Non-pigmented ciliary epithelial cell (primary cell): ENCODE measurements at places on chromosomes 7 and 10.

DNA sequence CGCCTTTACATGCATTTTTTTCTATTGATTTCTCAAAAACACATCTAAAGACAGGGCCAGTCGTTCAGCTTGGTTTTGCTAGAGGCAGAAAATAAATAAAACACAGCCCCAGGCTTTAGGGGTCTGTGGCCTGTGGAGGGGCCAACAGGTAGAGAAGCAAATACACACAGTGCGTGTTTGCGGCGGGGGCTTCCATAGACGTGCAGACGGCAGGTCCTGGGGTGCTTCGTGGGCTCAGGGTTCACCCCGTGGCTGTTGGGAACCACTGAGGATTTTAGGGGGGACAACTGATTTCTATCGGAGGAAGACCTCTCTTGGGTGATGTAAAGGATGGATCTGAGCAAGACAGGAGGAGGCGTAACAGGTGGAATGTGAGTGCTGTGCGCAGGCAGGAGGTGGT, 445.7 kb upstream of the FOXK1 start:
- no peak for DNase-seq

DNA sequence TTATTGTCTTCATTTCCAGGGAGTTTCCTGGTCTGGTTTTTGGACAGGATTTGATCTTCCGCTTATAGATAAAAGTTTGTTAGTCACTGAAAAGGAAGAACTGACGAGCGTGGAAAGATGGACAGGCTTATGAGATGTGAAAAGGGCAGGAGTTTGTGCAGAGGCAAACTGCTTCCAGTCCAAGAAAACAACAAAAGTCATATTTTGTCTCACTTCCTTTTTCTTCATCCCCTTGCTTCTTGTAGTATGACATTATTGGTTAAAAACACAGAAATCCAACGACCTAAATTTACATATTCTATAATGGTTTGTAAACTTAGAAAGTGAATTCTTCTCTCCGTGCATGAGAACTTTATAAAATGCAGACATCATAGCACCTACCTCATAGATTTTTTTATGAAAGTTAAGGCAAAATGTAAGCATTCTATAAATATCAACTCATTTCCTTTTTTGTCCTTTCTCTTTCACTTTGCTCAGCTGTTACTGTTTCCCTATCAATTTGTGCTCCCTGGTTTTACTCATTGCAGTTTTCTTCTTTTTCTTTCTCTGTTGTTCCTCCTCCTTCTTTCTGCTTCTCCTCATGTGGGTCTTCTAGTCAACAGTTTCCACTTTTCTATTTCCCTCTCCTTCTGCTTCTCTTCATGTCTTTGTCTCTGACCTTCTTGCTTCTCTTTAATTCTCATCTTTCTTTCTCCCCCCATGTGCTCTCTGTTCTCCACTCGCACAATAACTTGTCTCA, 370.2 kb downstream of the ARL4A start:
- no peak for DNase-seq

DNA sequence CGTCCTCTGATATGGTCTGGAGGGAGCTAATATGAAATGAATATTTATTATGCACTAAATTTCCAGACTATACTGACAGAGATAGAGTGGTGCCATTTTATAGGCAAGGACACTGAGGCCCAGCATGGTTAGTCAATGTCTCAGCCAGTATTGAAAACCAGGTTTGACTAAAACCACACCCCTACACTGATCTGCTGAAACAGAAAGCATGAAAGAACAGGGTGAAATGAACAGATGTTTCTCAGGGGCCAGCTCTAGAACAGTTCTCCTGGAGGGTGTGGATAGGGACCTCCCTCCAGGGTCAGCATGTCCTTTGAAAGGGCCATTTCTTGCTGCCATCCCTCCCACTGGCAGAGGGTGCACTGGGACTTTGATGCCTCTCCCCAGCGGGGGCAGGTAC, 700.5 kb downstream of the GRID1 start:
- no peak for DNase-seq

DNA sequence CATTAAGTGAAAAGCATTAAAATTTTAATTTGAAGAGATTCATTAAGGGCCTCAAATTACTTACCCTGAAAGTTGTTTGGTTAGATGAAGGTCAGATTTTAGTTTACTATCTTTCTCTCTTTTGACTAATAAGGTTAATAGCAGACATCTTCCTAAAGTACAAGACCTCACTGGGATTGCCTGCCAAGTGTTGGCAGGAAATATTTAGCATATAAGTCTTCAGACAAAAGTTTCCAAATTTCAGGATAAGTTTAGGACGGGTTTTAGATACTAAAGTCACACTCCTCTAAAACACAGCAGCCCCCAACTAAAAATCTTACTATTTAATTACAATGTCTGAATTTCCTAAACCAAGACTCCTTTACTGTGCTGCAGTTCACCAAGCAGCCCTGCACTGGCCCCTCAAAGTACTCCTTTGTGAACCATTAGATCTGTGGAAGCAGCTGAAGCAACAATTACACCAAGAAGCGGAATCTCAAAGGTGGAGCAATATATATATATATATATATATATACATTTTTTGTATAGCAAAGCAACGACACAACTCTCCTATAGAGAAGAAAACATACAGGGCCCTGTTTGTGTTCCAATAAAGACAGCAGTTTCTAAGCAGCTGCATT, 91.2 kb upstream of the KCNIP2 start:
- no peak for DNase-seq

DNA sequence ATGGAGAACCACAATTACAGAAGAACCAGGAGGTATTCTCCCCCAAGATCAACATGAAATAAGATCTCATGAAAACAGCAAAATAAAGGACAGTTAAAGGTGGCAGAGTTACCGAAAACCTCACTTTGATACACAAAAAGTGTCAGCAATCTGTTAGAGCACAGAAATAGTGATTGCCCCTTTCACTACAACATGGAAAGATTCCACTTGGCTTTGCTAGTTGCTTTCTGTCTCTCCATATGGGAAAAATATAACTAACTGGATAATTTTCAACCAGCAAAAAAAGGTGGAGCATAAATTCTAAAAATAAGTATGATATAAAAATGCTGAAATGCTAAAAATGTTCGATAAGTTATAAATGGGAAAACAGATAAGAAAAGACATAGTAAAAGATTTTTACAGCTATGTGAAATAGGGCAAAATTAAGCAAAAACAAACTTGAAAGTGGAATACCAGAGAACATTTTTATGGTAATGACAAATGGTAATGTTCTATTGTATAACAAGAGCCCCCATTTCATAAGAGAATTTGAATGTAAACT, 90.2 kb downstream of the GPR85 start:
- no peak for DNase-seq

DNA sequence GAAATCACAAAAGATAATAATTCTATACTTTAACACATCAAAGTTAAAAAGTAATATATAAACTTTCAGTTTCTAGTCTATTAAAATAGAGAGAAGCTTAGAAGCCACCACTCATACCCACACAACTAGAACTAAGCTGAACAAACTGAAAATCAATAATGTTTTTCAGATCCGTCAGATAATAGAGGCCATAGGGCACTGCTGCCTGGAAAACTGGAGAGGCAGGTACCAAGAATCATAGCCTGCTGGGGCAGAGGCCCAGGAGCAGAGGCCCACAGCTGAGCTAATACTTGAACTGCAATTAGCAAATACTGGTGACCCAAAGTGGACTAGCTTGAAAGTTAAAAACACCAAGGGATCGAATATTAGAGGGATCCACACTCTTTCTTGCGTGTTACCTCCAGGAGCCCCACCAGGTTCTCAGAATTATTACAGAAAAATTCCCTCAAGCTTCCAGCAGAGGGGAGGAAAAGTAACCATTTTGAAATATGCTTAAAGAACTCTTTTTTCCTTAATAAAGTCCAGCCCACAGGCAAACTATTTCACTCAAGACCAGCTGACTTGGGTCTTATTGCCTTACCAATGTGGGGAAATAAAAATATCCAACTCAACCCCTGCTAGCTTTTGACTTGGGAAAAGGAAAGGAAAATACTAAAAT, 774.1 kb upstream of the IGFBP3 start:
- no peak for DNase-seq

DNA sequence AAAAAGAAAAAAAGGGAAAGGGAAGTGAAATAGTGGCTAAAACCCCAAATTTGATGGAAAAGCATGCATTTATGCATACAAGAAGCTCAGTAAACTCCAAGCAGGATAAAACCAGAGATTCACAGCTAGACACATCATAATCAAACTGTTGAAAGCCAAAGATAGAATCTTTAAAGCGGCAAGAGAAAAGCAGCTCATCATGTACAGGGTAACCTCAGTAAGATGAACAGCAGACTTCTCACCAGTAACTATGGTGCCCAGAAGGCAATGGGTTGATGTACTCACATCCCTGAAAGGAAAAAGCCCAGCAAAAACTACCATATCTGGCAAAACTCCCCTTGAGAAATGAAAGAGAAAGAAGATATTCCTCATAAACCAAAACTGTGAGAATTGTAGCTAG, 60.4 kb downstream of the TPST1 start:
- no peak for DNase-seq

- DNase-seq, result no peak
Observed at GRCh38 chr7:80654887-80655340, 16.5 kb downstream of the CD36 start.

GRCh38 chr10:24528946-24529345, 194.7 kb downstream of the ARHGAP21 start:
- no peak for DNase-seq

DNA sequence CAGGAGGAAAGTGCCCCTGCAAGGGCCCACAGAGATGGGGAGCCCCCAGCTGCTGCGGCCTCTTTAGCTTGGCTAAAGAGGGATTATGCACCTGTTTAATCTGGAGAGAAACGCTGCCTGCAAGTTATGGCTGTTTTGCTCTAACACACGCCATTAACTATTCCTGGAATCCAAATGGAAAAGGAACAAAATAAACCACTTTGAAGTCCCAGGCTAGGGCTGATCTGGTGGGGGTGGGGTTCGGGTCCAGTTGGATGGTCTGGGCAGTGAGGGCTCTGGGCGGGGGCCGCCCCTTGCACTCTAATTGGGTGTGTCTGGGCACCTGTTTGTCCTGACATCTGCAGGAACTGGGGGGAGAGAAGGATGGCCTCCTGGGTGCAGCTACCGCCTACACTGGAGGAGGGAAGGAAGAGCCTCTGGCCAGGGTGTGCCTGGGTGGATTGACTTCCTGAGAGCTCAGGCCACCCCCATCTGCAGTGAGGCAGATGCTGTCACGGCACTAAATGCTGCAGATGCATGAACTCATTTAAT, 300.6 kb downstream of the ZEB1 start:
- no peak for DNase-seq

DNA sequence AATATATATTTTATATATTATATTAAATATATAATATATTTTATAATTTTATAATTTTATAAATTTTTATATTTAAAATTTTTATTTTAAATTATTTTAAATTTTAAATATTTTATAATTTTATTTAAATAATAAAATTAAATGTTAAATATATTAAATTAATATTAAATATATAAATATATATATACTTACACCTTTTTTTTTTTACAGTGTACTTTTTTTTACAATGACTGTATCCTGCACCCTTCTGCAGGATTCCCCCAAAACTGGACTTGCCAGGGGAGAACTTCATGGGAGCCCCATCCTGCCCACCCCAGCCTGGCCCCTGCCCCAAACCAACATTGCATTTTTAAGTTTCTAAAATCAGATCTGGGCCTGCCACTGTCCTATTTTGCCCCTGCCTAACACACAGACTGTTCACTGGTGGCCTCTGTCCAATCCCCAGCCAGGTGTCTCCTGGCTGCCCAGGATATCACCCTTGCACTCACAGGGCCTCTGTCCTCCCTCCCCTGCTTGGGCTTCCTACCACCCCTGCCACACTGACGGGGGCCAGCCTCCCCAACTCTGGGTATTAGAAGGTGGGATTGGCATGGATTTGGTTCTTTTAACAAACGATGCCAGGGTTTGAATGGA, 138.0 kb downstream of the ADCY1 start:
- DNase-seq, result no peak

GRCh38 chr10:11341283-11341960, 270.0 kb downstream of the USP6NL start:
- no peak for DNase-seq

- DNase-seq, result no peak
Observed at GRCh38 chr10:44968091-44968490, 8.5 kb downstream of the RASSF4 start.

DNA sequence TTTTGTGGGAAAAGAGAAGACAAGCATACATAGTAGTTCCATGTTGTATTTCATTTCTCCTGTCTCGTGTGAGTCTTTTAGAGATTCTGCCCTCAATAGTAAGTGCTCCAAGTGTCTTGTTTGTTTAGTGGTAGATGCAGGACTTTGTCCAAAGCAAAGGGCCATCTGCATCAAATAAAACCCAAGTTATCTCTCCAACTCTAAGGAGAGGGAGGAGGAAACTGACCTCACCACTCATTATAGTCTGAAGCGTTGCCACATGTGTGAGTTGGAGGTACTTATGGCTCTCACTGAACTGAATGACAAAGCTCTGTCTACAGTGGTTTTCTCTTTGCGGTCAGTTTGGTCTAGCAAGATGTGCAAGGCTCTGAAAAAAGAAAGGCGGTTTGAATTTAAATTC, 272.6 kb downstream of the DOCK4 start:
- no peak for DNase-seq

DNA sequence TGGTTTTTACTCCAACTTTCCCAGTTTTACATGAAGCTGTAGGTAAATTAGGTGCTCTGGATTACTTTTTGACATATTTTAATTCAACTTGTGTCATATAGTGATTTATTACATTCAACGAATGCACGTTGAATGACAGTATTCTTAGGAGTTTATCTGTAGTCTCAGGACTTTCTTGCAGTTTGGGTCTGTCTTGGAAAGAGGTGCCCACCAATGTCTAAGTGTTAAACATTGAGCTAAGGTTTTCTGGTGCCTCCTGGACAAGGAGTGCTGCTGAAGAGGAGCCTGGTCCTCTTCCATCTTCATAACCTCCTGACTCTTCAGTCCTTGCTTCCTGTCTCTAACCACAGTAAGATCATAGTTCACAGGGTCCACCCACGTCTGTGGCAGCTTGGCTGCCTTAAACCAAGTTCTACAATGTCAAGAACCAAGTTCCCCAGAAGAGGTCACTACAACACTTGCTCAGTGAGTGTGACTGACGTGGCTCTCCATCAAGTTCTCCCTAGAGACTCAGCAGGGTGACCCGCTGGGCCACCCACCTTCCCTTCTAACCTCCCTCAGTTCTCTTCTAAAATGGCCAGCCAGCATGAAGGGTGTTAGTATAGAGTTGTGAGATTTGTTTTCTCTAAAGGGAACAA, 6.1 kb downstream of the NPY start:
- peak; percentile 4 for DNase-seq

GRCh38 chr7:115789901-115790300, 240.7 kb downstream of the TFEC start:
- DNase-seq, result no peak
